ENCODE measurements at places on chromosomes 16 and 17. TPM values are rescaled to one million over a fixed set of nuclear protein-coding genes. Genes with fewer than 3 reads are reported as not detected.

Gene PAM16
- polyA plus RNA-seq, result 51.5 TPM

Gene GRB2
- polyA plus RNA-seq, result 84.6 TPM

GRCh38 chr17:737561-738113, 5.2 kb downstream of the TLCD3A start:
- H3K36me3 ChIP-seq, result peaks cover 38% of the 10 kb centered on the region
- H3K27me3 ChIP-seq, result no peaks in the 10 kb centered on the region
- peaks cover 28% of the 10 kb centered on the region for H3K4me1 ChIP-seq

DNA sequence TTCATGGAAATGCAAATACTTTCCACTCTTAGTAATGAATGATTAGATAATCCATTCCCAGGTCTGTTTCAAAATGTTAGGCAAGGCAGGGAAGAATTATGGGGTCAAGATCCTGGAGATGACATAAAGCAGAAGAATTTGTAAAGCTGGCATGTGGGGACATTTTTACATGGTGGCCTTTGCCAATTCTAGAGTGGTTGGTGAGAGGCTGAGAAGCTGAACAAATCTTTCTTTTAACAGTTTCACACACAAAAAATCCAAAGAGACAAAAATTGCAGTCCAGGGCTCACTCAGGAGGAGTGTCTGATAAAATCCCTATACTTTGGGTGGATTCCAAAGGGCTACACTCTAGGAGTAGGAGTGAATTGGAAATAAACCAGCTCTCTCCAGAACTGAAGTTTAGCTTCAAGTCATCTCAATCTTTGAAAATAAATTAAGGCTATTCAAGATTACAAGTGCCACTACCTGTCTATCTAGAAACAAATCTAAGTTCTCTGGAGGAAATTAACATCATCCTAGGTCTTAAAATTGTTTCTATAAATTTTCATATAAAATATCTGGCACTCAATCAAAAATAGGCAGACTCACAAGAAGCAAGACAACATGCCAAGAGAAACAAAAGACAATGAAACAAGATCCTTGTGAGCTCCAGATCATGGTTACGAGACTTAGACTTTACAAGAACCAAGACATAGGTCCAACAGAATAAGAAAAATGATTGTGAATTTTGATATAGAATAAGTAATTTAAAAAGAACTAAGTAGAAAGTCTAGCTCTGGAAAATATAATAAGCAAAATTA, 113.0 kb upstream of the AXIN2 start:
- H3K4me3 ChIP-seq, result no peak overlapping the region
- H3K27ac ChIP-seq, result no peak overlapping the region
- H3K4me1 ChIP-seq, result peaks cover 24% of the 10 kb centered on the region

- H3K27me3 ChIP-seq, result no peaks in the 10 kb centered on the region
- DNase-seq, result no peak
- H3K36me3 ChIP-seq, result no peaks in the 10 kb centered on the region
- no peak overlapping the region for H3K4me3 ChIP-seq
- no peaks in the 10 kb centered on the region for H3K4me1 ChIP-seq
Measured at GRCh38 chr17:12637745-12638651, 27.7 kb upstream of the MYOCD start.

- DNase-seq, result no peak
- no peak overlapping the region for H3K27ac ChIP-seq
- no peaks in the 10 kb centered on the region for H3K36me3 ChIP-seq
- H3K27me3 ChIP-seq, result peaks cover 7% of the 10 kb centered on the region
- no peak overlapping the region for H3K4me3 ChIP-seq
Measured at GRCh38 chr16:29025735-29026134, 40.9 kb downstream of the LAT start.

DNA sequence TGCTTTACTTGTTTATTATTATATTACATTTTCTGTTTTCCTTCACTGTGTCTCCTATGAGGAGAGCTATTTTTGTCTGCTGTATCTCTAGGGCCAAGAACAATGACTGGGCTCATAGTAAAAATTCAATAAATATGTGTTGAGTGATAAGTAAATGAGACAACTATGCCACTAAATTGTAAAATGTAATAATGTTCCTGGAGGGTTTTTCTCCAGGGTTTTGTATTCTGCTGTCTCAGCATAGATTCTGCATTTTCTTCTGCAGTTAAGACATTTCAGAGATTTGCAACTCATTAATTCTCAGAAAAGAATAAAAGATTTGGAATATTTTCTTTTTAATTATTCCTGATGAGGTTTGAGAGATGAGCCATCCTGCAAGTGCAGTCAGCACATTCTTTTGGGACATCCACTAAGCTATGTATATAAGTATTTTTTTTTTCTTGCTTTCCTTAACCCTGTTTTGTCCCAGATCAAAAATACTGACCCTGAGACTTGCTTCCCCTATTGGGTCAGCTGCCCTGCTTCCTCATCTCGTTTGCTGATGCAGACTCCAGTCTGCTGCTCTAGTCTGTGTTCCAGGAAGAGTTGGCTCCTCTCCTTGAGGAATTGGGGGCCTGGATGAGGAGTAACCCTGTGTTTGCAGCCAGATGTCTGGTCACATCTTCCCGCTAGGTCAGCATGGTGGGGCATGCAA, 122.9 kb downstream of the ABCA8 start:
- no peak overlapping the region for H3K4me3 ChIP-seq
- no peak overlapping the region for H3K27ac ChIP-seq
- H3K36me3 ChIP-seq, result no peaks in the 10 kb centered on the region

- H3K27ac ChIP-seq, result peak overlapping the region; percentile 63
- H3K4me3 ChIP-seq, result peak overlapping the region; percentile 93
- no peaks in the 10 kb centered on the region for H3K27me3 ChIP-seq
- H3K4me1 ChIP-seq, result peaks cover 70% of the 10 kb centered on the region
Measured at GRCh38 chr16:87490096-87490798, 2.6 kb downstream of the ZCCHC14 start.

Gene PAFAH1B1
- polyA plus RNA-seq, result 46.0 TPM

Gene TBC1D3E
- not detected for polyA plus RNA-seq

- H3K36me3 ChIP-seq, result no peaks in the 10 kb centered on the region
- DNase-seq, result no peak
- H3K27ac ChIP-seq, result no peak overlapping the region
Measured at GRCh38 chr16:64543031-64543430, 578.8 kb downstream of the CDH11 start.

GRCh38 chr16:76444832-76445231, 167.6 kb downstream of the CNTNAP4 start:
- no peaks in the 10 kb centered on the region for H3K4me1 ChIP-seq
- H3K27me3 ChIP-seq, result no peaks in the 10 kb centered on the region
- H3K27ac ChIP-seq, result no peak overlapping the region
- H3K36me3 ChIP-seq, result no peaks in the 10 kb centered on the region
- no peak for DNase-seq
- no peak overlapping the region for H3K4me3 ChIP-seq

Gene CEMP1
- polyA plus RNA-seq, result 0.04 TPM

DNA sequence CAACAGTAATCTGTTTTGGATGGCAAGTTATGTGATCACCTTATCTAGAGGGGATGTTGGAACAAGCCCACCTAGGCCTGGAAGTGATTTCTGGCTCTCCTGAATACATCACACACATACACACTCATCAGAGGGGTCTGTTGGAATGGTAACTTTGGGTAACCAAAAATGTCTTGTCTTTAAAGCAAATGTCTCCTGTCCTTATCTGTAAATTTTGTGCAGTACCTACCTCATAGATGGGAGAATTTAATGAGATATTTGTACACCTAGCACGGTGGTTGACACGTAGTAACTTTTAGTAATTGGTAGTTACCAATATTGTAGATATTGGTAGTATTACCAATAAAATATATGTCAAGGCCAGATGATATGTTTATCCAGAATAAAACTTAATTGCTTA, 24.7 kb downstream of the HAPSTR1 start:
- H3K27me3 ChIP-seq, result no peaks in the 10 kb centered on the region
- peaks cover 68% of the 10 kb centered on the region for H3K36me3 ChIP-seq
- H3K27ac ChIP-seq, result no peak overlapping the region
- no peak overlapping the region for H3K4me3 ChIP-seq

GRCh38 chr16:67394155-67395104, 1.1 kb upstream of the TPPP3 start:
- H3K4me1 ChIP-seq, result peaks cover 44% of the 10 kb centered on the region
- H3K4me3 ChIP-seq, result no peak overlapping the region
- no peak for DNase-seq
- H3K36me3 ChIP-seq, result no peaks in the 10 kb centered on the region
- peaks cover 53% of the 10 kb centered on the region for H3K27me3 ChIP-seq

- H3K27me3 ChIP-seq, result peaks cover 61% of the 10 kb centered on the region
- no peak for DNase-seq
- H3K36me3 ChIP-seq, result no peaks in the 10 kb centered on the region
- no peak overlapping the region for H3K27ac ChIP-seq
Measured at GRCh38 chr17:1275205-1275961, 4.1 kb upstream of the TRARG1 start.

DNA sequence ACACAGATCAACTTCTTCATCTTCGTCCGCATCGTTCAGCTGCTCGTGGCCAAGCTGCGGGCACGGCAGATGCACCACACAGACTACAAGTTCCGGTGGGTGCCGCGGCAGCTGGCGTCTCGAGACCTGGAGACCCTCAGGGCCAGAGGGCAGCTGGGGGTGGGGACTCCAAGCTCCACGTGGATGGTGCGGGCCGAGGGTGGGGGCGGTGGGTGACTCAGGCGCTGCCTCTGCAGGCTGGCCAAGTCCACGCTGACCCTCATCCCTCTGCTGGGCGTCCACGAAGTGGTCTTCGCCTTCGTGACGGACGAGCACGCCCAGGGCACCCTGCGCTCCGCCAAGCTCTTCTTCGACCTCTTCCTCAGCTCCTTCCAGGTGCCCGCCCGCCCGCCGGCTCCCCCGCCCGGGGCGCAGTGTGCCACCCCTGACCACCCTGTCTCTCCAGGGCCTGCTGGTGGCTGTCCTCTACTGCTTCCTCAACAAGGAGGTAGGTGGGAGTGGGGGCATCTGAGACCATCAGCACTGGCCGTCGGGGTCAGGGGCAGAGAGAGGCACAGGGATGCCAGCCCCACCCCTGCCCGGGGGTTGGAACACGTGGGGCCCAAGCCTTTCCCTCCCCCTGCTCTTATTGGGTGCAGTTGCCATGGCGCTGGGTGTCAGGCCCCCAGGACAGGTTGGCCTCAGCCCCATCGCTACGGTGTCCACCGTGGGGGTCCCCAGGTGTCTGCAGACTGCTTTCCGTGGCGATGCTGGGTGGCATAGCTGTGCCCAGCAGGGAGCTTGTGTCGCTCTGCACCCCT, 8.8 kb downstream of the GCGR start:
- H3K4me3 ChIP-seq, result no peak overlapping the region
- H3K27me3 ChIP-seq, result peaks cover 35% of the 10 kb centered on the region
- no peak for DNase-seq
- H3K36me3 ChIP-seq, result no peaks in the 10 kb centered on the region
- H3K27ac ChIP-seq, result no peak overlapping the region

Gene CYBC1
- polyA plus RNA-seq, result 44.1 TPM

- DNase-seq, result no peak
- H3K36me3 ChIP-seq, result peaks cover 3% of the 10 kb centered on the region
- H3K27ac ChIP-seq, result no peak overlapping the region
- H3K27me3 ChIP-seq, result no peaks in the 10 kb centered on the region
Measured at GRCh38 chr17:40224718-40225550, 5.8 kb downstream of the WIPF2 start.

Gene EFNB3
- 0.18 TPM for polyA plus RNA-seq

Gene JPT1
- polyA plus RNA-seq, result 43.3 TPM

- no peaks in the 10 kb centered on the region for H3K36me3 ChIP-seq
- H3K27me3 ChIP-seq, result peaks cover 44% of the 10 kb centered on the region
- no peak overlapping the region for H3K4me3 ChIP-seq
- no peak for DNase-seq
- H3K27ac ChIP-seq, result no peak overlapping the region
Measured at GRCh38 chr16:85051067-85051581, 23.5 kb downstream of the KIAA0513 start.

DNA sequence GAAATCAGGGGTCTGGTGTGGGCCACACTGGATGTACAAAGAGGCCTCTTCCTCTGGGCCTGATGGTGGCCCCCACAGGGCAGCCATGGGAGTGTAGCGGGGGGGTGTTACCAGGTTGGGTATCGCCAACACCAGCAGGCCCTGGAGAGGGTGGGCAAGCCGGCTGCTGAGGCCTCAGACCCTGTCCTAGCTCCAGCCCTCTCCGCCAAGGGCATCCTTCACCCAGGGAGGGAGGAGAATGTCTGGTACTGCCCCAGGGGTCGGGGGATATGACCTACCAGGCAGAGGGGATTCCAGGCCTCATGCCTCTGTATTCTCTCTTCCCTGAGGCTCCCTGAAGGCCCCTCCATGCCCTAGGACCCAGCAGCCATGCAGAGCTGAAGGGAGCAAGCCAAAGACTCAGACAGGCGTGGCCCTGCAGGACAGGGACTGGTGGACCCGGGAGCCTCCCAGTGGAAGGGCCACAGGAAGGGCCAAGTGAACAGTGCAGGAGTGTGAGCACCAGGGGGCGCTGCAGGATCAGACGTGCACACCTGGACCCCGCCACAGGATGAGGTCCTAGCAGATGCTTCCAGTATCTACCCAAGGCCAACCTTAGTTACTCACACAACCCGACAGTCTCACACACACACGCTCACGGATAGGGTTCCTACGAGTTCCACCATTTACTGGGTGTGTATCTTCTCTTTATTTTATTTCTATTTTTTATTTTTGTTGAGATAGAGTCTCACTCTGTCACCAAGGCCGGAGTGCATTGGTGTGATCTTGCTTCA, 10.9 kb upstream of the CES4A start:
- no peaks in the 10 kb centered on the region for H3K36me3 ChIP-seq
- H3K27me3 ChIP-seq, result peaks cover 9% of the 10 kb centered on the region
- H3K4me3 ChIP-seq, result peak overlapping the region; percentile 36
- DNase-seq, result peak; percentile 82

- peaks cover 4% of the 10 kb centered on the region for H3K27me3 ChIP-seq
- no peaks in the 10 kb centered on the region for H3K36me3 ChIP-seq
- H3K27ac ChIP-seq, result no peak overlapping the region
Measured at GRCh38 chr17:72975509-72975908, 117.0 kb downstream of the SLC39A11 start.

- H3K27me3 ChIP-seq, result peaks cover 9% of the 10 kb centered on the region
- H3K4me3 ChIP-seq, result no peak overlapping the region
- H3K27ac ChIP-seq, result no peak overlapping the region
- no peaks in the 10 kb centered on the region for H3K36me3 ChIP-seq
- no peak for DNase-seq
Measured at GRCh38 chr16:85697431-85697830, 8.7 kb upstream of the GINS2 start.
